ENCODE measurements at places on chromosomes 3 and 15.
A peak's percentile ranks its signal among the peaks of the same experiment; 100 is the strongest.

DNA sequence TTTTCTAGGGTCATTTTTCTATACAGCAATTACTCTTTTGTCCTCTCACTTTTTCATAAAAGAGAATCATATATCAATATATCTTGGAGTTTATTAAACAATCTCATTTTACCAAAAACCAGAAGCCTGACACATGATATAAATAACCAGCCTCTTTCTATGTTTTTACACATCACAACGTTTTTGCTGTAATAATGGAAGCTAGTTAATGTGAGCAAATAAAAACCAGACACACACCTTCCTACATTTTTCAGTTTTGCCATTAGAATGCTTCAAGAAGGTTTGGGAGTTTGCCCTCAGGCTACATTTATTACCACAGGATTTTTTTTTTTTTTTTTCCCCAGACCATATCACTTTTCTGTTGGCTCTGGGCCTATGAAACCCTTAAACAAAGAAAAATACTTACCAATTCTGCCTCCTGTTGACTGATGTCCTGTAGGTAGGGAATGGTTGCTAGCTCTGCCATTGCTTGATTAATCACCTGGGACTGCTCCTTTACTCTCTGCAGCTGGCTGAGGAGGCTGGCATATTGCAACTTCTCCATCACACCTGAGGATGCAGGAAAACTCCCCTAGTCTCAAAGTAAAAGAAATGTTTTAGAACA is 165.5 kb downstream of the ECT2 start:
- DNase-seq: no peak

DNA sequence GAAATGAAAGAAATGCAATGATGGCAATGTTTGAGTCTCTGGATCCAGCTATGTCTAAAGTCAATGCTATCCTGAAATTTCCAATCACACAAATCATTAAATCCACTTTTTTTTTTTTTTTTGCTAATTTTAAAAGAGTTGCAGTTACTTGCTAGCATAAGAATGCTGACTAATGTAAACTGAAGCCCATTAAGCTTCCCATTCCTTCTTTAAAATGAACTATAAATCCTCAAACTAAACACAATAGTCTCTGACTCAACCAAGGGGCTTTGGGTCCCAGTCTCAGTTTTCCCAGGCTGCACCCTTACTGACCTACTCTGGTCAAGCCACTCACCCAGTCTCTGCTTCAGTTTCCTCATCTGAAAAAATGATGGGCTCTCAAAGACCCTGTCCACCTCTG is 361.1 kb downstream of the ERC2 start:
- DNase-seq: no peak

- DNase-seq: no peak
These were observed 39.7 kb downstream of the DIPK2A start for GRCh38 chr3:144011251-144011799.

- DNase-seq: no peak
These were observed 74.2 kb upstream of the GAP43 start for GRCh38 chr3:115549071-115549470.

DNA sequence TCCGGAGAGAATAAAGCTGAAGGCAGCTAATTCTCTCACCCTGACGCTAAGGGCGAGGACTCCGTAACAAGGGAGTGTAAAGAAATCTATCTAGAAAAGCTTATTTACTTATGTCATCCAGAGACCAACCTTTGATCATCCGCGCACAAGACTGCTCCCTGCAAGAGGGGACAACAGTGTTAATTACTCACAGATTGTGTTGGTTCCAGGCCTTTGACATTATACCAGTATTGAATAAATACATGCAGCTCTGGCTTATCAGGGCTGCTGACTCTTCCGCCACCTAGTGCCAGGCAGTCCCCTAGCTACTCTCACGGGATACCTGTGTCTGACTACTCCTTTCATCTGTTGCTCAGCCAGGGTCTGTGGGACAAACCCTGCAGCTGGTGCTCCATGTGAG is 211.7 kb downstream of the DTWD1 start:
- DNase-seq: no peak

GRCh38 chr15:52183562-52184173 is 7.5 kb downstream of the GNB5 start:
- no peak for DNase-seq

DNA sequence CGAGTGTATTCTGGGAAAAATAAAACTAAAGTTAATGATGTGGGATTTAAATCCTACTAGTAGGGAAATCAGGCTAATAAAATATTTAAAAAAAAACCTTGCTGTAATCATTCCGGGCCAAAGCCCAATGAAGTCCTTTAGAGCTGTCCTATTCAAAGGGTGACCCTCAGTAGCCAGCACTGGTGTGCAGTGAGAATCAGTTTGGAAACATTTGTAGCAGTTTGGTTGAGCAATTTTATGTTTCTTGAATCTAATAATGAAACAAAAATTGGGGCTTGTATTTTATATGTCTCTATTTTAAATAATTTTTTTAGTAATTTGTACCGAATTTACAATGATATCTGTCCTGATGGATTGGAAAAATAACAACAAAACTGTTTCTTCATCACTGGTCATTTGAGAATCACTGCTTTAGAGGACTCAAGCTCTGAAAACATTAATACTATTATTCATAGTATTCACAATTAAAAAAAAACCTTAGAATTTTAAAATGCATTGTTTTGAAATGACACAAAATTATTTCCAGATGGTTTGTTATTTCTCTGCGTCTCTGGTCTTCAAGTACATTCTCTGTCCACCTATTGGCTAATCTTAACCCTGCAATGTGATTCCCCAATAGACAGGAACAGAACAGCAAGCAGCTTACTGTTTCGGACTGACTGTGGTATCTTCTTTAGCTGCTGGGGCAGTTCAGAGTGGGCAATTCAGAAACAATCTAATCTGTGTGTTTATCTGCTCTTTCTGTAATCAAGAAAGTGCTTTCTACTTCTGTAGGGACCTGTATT is 71.2 kb downstream of the OTOL1 start:
- no peak for DNase-seq

DNA sequence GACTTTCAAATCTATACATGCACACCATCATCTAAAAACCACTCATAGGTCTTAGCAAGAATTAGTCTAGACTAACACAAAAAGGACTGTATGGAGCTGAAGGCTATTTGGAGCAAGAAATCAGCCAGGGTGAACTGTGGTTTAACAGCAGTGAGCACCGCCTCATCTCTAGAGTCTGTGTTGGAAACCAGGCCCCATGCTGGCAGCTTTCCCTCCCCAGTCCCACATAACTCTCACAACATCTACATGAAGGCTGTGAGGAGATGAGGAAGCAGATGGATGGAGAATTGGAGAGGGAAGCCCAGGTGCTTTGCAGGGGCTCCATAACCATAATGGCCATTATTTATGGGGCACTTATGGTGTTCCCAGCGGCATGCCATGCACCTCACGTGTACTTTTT is 133.2 kb upstream of the TOPAZ1 start:
- no peak for DNase-seq

- no peak for DNase-seq
These were observed 31.0 kb upstream of the ATOSA start for GRCh38 chr15:52710050-52710707.

GRCh38 chr3:58288011-58288728 is 17.9 kb upstream of the RPP14 start:
- peak; percentile 9 for DNase-seq

DNA sequence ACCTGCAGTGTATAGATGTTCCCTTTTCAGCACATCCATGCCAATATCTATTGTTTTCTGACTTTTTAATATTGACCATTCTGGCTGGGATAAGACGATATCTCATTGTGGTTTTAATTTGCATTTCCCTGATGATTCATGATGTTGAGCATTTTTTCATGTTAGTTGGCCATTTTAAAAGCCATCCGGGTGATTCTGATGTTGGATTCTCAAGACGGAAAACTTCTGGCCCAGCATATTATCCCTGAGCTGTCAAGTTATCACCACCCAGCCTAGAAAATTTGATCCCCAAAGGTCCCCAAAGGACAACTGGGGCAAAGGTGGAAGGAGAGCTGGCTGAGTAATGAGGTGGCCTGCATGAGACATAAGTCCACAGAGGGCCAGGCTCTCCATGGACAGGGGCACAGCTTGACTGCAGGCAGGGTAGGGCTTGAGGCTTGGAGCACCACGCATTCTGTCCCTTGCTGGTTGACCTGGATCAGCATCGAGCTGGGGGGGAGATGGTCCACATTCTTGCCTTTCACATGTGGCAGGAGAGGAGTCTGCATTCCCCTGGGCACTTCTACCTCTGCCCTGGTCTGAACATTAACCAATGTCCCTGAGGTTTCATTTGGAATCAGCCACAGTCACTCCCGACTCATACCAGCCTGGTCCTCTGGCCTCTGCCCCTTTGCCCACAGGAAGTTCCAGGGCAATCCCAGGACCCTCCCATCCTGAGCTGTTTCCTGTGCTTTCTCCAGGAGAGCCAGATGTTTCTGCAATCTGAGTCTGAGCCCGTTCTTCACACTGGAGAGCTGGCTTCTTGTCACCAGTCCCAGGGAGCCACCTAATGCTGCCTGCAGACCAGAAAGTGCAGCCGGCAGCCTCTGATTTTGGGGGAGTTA is 69.2 kb downstream of the ISG20 start:
- DNase-seq: no peak

DNA sequence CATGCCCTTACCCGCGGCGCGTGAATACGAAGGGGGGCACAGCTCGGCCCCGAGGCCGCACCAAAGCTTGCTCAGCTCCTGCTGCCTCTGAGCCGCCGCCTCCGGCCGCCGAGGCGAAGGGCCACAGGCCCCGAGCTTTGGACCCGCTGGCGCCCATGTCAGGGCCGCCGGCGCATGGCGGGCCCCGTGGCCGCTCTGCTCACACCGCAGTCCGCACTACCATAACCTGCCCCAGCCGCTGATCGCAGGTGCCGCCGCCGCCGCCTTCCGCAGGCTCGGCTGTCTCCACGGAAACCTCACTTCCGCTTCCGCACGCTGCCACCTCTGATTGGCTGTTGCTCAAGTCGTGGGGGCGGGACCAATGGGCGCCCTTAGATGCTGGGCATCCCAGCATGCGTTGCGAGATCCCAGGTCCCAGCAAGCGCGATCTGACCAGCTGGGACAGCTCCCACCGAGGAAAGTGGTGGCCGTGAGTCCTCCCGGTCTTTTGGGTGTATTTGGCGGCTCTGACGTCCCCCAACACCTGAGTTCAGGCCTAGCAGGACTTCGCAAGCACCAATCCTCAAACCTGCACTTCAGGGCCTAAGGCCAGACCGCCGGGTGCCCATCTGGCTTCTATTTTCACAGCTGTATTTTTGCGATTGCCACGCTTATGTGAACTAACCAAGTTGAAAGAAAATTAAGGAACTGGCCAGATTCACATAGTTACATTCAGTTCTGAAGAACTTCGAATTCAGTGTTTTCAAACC is at the start of gene TUSC2:
TSS of gene TUSC2 (minus strand) at position 281 of the 749 bp plus-strand sequence. CDS start at position 157, 124 bp downstream.
- DNase-seq: peak; percentile 88

GRCh38 chr3:125916376-125916978 is 52.5 kb upstream of the ROPN1B start:
- DNase-seq: peak; percentile 95

GRCh38 chr3:28150465-28151206 is 90.8 kb upstream of the CMC1 start:
- DNase-seq: no peak

GRCh38 chr3:152942366-152942765 is 107.4 kb downstream of the P2RY1 start:
- no peak for DNase-seq

DNA sequence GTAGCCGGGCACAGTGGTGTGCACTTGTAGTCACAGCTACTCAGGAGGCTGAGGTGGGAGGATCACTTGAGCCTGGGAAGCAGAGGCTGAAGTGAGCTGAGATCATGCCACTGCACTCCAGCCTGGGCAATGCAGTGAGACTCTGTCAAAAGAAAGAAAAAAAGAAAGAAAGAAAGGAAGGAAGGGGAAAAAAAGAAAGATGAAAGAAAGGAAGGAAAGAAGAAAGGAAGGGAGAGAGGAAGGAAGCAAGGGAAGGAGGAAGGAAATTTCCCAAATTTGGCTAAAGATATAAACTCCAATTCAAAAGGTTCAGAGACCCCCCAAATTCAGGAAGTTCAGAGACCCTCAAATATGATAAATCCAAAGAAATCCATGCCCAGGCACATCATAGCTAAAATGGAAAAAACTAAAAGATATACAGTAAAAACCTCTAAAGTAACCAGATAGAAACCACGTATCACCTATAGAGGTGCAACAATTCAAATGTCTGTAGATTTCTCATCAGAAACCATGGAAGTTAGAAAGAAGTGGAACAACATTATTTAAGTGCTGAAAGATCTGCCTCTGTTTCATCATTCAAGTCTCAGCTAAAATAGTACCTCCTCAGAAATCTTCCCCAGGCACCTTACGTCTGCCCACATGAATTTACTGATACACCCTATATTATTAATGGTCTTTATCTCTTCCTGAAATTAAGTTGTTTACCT is 10.7 kb downstream of the DET1 start:
- no peak for DNase-seq

DNA sequence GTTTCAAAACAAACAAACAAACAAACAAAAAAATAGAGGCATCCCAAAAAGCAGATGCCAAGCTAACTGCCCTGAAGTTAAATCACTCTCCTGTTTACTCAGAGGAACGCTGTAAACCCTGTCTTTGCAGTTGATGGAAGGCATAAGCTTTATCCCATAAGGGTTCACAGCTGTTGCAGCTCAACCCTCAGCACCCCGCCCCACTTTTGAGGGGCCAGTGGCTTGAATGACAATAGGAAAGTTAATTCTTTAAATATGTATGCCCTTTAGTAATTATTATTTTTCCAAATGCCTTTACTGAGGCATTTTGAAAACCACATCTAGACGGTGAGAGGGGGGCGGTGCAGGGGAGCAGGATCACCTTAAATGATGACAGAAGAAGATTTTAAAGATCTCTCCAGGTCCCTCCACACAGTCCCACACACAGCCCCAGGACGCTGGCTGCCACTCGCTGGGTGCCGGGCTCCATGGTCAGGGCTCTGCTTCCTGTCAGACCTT is 272.1 kb downstream of the FAM43A start:
- no peak for DNase-seq

- no peak for DNase-seq
These were observed 31.5 kb upstream of the ADAMTS17 start for GRCh38 chr15:100373120-100373896.

DNA sequence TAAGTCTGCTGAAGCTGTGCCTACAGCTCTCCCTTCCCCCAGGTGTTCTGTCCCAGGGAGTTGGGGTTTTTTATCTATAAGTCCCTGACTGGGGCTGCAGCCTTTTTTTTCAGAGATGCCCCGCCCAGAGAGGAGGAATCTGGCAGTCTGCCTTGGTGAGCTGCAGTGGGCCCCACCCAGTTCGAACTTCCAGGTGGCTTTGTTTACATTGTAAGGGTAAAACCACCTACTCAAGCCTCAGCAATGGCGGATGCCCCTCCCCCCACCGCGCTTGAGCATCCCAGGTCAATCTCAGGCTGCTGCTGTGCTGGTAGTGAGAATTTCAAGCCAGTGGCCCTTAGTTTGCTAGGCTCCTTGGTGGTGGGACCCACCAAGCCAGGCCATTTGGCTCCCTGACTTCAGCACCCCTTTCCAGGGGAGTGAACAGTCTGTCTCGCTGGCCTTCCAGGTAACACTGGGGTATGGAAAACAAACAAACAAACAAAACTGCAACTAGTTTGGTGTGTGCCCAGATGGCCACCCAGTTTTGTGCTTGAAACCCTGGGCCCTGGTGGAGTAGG is 189.4 kb downstream of the MFSD1 start:
- DNase-seq: no peak
